Cortex of kidney (tissue), 1 donor: ENCODE measurements at places on chromosomes 6 and 20.

- DNase-seq = no peak
Observed at GRCh38 chr6:34486106-34486740, 20.3 kb downstream of the PACSIN1 start.

DNA sequence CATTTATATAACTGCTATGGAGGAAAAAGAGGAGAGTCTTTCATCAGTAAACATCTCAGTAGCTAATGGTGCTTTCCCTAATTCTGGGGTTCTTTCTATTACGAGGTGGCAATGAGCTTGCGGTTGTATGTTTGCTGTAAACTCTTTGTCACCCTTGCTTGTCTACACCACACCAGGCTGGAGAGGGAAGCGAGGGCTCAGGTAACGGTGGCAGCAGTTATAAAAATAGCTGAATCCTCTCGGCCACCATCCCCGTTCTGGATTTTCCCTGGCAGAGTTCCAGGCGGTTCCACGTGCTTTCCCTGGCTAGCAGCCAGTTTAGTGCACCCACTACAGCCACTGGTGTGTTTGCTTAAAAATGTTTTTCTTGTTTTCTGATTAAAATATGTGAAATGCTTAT is 39.0 kb downstream of the MAS1 start:
- DNase-seq = no peak

- DNase-seq = no peak
Observed at GRCh38 chr6:24613361-24614042, 32.5 kb downstream of the KIAA0319 start.

DNA sequence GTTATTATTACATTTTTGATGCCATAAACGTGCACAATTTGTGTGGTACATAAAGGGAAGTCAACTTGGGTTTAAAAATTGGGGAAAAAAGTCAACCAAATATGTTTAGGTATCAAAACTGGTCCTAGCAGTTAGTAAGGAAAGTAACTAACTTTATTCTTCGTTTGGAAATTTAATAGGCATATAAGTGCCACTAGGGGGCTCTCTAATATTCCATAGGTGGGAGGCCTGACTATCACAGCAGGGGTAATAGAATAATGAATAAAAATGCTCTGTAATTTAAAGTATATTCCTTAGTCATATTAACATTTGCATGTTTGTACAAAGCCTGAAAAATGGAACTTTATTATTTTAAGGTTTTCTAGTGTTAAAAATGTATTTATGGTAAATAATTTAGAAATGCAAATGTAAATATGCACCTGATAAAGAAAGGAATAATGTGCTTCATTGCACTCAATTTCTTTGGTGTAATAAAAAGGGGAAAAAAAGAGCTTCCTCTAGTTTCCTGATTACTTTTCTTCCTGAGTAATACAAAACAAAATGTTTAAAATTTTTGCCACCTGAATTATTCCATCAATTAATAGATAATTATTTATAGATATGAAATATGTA is 125.7 kb upstream of the HDAC2 start:
- DNase-seq = no peak

DNA sequence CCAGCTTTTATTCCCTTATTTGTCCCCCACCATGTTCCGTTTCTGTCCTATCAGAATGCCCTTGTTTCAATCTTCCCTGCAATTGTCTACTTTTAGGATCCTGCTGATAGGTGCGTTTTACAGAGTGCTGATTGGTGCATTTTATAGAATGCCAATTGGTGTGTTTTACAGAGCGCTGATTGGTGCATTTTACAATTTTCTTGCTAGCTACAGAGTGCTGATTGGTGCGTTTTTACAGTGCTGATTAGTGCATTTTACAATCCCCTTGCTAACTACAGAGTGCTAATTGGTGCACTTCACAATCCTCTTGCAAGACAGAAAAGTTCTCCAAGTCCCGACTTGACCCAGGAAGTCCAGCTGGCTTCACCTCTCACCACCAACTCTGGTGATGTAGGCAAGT is 161.6 kb upstream of the CDYL start:
- no peak for DNase-seq
